ENCODE measurements at places on chromosomes 16 and 17. TPM values are rescaled to one million over a fixed set of nuclear protein-coding genes. Genes with fewer than 3 reads are reported as not detected.

Gene CCL3
- not detected for total RNA-seq

DNA sequence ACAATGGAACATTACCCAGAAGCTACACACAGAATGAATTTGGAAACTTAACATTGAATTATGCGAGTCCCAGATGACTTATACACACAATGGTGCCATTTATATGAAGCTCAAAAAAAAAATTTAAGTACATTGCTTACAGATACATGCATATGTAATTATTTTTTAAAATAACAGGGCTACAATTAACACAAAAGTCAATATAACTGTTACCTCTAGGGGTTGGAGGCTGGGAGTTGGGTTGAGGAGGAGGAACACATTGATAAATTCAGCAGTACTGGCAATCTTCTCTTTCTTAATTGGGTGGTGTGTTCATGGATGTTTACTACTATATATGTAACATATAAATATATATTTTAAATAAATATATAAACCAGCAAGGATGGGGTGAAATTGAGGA is 1.1 kb downstream of the ZNF23 start:
- no peak for DNase-seq

- no peak for DNase-seq
These were observed 23.9 kb upstream of the TNS4 start for GRCh38 chr17:40525294-40525693.

DNA sequence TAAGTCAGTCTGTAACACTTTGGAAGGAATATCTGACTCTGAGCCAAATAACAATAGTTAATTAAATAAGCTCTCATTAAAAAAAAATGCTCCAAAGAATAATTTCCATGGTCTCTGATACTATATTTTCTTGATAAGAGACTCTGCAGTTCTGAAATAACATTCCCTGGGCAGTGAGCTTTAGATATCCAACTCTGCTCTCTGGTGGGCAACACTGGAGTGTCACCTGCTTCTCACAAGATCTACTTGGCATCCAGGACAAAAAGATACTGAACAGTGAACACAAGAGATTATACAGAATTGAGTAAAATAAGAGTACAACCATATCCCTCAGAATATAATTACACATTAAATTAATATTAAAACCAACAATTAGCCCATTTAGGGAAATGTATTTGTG is 13.7 kb downstream of the BLMH start:
- no peak for DNase-seq

DNA sequence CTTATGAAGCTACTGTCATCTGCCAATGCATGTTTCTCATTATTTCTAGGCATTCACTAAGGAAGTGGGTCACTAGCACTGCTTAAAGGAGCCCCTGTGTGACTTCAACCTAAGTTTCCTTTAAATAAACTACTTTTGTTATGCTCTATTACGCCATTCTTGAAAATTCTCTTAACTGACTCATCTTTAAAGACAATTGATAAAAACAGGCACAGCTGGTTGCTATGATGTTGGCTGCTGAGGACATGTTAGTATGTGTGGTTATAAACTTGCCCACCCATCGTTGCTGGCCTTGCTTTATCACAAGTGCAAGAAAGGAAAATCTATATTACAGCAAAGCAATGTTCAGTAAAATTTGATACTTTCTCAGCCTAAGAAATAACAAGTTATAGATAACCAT is 75.8 kb upstream of the CNTNAP4 start:
- DNase-seq: no peak

- no peak for DNase-seq
These were observed 3.5 kb downstream of the CLTC start for GRCh38 chr17:59623151-59623550.

DNA sequence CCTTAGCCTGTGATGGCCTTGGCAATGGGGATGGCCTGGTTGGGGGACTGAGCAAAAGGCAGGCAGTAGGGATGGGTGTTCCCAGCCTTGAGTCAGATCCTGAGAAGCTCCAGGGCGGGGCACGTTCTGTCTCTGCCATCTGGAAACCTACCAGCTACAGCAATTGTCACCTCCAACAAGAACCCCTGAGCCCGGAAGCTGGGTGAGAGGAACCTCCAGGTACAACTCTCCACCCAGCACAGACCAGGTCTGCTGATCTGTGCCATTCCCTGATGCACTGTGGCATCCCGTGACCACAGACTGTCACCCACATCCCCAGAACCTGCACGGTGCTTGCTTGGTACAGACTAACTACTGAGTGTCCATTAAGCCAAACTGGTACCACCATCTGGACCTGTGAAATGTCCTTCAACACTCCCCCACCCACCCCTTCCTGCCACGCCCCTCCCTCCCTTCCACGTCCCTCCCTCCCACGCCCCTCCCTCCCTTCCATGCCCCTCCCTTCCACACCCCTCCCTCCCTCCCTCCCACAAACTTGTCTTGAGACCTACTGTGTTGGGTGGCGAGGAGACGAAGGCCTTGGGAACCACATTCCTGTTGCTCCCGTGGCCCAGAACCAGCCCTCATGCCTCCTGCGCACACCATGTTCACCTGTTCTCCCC is 16.6 kb downstream of the MYO15B start:
- no peak for DNase-seq

- no peak for DNase-seq
These were observed 9.5 kb upstream of the MRC2 start for GRCh38 chr17:62617894-62618472.

Gene RUNDC3A
- total RNA-seq: 0.60 TPM

- DNase-seq: peak; percentile 90
These were observed 3.5 kb upstream of the RPL13 start for GRCh38 chr16:89556750-89557689.

DNA sequence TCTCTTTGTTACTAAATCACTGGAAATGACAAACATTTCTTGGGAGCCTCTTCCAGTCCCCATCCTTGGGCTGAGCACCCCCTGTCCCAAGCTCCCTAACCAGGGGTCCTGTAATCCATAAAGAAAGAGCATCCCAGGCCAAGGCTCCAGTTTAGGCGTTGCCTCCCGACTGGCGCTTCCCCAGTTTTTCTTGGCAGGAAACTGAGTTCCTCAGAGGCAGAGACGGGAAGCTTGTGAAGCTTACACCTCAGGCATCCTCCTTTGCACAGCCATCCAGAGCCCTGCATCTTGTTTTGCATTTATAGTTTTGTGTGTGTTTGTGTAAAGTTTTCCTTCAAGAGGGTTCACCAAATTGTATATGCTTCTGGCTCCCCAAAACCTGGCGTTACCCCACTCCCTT is 7.1 kb downstream of the COPZ2 start:
- DNase-seq: no peak

DNA sequence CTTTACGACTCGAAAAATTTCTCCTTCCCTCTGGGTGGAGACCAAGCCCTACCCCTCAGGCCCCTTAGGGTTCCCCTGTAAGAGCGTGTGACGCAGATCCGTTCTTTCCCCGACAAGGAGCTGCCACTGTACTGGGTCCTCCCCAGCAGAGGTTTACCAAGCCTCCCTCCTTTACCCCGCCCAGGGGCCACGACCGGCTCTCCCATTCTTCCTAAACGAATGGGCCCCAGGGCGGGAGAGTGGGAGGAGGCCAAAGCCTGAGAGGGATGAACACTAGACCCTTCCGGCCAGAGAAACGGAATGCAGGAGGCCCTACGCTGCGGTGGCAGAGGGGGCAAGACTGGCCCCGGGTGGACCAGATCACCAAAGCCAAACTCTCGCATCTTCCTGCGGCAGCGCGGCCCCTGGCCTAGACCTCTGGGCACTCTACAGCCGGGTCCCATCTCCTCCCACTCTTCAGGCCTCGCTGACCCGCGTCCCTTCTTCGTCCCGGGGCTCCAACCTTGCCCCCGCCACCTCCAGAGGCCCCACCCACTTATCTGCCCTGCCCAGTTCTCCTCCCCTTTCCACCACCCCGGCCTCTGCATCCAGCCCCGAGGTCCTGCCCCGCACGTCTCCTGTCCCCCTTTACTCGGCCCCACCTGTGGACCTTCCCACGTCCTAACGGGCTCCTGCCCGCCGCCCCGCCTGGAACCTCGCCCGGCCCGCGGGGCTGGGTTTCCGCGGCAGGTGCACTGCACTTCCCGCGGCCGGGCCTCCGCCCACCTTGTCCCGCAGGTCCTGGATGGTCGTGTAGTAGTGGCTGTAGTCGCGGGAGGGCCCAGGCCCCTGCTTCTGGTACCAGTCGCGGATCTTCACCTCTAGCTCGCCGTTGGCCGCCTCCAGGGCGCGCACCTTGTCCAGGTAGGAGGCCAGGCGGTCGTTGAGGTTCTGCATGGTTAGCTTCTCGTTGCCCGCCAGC is 765 bp downstream of the KRT19 start:
- no peak for DNase-seq

GRCh38 chr16:73432850-73433730 is 385.2 kb upstream of the ZFHX3 start:
- DNase-seq: no peak

- DNase-seq: no peak
These were observed 21.4 kb downstream of the PLCD3 start for GRCh38 chr17:45110676-45111611.

GRCh38 chr16:30721606-30722005 is 22.6 kb downstream of the SRCAP start:
- no peak for DNase-seq

DNA sequence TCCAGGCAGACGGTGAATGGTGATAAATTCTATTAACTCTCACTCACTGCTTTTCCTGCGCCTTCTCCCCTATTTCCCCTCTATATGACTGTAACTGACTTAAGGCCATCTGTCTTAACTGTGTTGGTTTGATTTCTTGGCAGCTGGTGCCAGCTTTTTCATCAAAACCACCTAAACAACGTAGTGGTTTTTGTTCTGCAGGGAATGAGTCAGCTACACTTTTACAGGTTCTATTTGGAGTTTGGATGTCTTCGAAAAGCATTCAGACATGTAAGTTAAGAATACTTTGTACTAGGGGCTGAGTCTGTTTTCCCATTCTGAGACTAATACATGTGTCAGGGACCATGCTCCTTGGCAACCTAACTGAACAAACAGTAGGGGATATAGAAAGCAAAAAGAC is 8.5 kb downstream of the REXO5 start:
- DNase-seq: no peak

- DNase-seq: no peak
These were observed 1.0 kb downstream of the SRCIN1 start for GRCh38 chr17:38604479-38605403.

DNA sequence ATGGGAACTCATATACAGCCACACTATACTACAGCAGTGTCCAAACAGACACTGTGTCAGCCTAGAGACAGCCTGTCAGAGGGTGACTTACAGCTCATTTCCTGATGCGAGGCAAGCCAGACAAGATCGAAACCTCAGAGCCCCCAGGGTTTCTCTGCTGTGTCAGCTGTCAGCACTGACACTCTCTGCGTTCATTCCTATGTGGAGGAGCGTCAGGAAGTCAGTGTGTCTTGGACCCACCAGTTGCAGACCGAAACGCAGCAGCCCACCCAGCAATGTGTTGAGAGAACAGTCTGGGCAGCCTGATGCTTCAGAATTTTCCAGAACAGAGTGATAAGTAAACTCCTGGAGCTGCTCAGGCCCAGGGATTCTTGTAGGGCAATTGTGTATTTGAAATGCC is 20.6 kb upstream of the MAPT start:
- no peak for DNase-seq

DNA sequence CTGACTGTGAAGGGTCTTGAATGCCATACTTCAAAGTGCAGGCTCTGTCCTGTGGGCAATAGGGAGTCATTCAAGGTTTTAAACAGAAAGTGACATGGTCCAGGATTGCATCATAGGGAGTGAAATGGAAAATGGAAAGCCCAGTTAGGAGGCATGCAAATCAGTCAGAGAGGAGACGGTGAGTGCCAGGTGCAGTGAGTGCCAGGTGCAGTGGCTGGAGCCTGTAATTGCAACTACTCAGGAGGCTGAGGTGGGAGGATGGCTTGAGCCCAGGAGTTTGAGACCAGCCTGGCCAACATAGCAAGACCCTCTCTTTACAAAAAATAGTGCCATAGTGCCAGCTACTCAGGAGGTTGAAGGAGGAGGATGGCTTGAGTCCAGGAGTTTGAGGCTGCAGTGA is 35.2 kb upstream of the SIAH1 start:
- no peak for DNase-seq

Gene ST6GALNAC2
- 1.9 TPM for total RNA-seq

DNA sequence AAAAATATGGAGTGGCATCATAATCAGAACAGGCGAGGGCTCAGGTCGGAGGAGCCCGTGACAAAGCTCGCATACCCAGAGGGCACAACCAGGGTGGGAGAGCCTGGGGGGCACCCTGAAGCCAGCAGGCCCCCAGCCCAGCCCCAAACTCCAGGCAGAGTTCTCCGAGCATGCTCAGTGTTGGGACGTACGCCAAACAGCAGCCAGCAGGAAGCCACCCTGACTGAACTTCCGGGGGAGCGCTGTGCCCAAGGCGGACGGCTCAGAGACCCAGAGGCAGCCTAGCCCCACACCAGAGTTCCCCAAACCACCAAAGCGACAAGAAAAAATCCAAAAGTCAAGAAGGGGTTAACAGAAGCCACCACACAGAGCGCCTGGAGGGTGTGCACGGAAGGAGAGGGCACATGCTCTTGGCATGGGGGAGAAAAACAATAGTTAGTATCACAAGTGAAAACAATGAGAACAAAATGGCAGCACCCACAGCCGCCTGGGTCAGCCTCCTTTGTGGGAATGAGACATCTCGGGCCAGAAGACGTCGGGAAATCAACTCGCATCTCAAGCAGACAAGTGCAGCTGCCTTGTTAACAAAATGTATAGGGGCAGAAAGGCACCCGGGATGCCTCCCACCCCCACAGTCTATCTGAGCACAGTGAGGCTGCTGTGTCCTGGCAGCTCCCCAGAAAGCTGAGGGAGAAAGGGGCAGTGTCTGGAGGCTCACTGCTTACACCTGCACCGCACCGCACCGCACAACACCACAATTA is 11.9 kb downstream of the EXOC7 start:
- DNase-seq: no peak

Gene ABCA3
- 20.4 TPM for total RNA-seq

DNA sequence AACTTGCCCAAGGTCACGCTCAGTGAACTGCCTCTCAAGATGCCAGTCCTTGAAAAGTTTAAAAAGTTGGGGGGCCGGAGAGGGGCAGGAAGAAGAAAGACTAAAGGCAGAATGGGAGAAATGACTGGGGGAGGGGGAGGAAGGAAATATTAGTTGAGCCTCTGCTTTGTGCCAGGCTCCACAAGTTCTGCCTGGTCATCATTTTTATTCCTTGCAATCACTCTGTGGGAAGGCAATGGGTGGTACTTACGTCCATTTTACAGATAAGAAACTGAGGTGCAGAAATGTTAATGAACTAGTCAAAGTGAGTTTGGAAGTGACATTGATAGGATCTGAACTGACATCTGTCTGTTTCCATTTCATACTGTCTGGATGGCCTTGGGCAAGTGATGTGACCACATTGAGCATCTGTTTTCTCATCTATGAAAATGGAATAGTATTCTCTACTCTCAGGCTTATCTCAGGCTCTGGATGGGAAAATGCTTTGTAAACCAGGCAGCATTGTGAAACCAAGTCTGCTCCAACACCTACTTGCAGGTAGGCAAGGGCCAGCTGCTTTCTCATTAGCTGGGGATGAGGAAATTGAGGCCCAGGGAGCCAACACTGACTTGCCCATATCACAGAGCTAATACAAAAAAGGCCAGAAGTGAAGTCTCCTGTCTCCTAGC is 19.2 kb downstream of the ASIC2 start:
- no peak for DNase-seq

DNA sequence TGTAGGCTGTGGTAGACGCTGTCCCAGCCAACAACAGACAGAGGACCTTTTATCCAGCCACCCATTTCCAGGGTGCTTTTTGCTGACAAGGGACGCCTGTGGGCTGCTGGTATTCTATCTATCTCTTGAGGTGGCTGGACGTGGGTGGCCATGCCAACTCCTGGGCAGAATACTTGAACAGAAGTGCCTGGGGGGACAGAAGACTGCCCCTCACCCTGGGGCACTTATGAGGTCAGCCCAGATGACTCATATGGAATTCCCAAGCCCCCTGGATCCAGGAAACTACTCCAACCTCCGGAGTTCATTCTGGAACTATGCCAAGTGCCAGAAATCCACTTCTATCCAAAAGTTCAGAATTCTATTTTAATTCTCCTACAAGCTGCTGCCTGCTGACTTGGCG is 61.3 kb downstream of the CDRT4 start:
- DNase-seq: no peak
